ENCODE measurements at places on chromosomes 11 and 22.

DNA sequence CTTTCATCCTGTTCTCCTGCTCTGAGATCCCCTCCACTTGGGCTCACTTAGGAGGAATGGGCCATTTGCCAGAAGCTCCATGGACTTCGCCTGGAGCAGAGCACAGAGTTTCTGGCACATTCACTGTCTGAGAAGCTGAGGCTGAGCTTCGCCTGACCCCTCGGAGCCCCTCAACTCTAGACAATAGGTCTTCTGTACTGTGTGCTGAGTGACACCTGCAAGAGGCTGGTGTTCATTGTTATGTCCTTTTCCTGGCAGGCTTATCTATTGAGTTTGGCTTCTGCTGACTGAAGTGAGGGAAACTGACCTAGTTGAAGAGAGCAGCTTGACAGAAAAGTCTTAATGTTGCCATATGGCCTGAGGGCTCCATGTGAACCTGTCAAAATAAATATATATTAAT lies 124.3 kb downstream of the EHF start:
- no peak overlapping the region for H3K27ac ChIP-seq
- no peaks in the 10 kb centered on the region for H3K27me3 ChIP-seq
- no peaks in the 10 kb centered on the region for H3K4me1 ChIP-seq
- no peak overlapping the region for H3K4me3 ChIP-seq

- H3K4me3 ChIP-seq, result no peak overlapping the region
- no peaks in the 10 kb centered on the region for H3K27me3 ChIP-seq
- no peak overlapping the region for H3K27ac ChIP-seq
- no peak for DNase-seq
- no peaks in the 10 kb centered on the region for H3K4me1 ChIP-seq
Measured at GRCh38 chr11:70761908-70762337, 363.6 kb downstream of the CTTN start.

DNA sequence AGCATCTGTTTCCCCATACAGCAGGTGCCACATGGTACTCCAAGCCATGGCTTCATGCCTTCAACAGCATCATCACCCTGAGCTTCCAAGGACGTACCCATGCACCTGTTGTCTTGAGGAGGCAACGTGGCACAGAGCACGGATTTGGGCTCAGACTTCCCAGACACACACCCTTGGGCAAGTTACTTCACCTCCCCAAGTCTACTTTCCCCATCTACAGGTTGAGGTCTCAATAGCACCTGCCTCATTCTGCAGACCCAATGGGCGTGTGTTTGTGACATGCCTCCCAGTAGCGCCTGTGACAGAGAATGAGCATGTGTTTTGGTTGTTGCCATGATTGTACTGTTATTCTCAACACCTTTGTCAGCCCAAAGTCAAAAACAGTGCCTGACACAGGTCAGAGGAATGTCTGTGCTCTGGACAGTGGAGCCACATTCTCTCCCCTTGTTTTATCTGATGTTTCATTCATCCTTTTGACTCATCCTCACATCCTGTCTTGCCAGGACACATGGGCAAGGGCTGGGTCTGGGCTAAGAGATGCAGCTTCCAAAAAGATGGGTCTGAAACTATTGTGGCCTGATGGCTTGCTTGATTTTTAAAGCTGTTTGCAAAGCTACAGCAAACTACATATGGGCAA lies 53.4 kb upstream of the CCND1 start:
- H3K4me1 ChIP-seq, result no peaks in the 10 kb centered on the region
- DNase-seq, result no peak
- H3K4me3 ChIP-seq, result no peak overlapping the region

DNA sequence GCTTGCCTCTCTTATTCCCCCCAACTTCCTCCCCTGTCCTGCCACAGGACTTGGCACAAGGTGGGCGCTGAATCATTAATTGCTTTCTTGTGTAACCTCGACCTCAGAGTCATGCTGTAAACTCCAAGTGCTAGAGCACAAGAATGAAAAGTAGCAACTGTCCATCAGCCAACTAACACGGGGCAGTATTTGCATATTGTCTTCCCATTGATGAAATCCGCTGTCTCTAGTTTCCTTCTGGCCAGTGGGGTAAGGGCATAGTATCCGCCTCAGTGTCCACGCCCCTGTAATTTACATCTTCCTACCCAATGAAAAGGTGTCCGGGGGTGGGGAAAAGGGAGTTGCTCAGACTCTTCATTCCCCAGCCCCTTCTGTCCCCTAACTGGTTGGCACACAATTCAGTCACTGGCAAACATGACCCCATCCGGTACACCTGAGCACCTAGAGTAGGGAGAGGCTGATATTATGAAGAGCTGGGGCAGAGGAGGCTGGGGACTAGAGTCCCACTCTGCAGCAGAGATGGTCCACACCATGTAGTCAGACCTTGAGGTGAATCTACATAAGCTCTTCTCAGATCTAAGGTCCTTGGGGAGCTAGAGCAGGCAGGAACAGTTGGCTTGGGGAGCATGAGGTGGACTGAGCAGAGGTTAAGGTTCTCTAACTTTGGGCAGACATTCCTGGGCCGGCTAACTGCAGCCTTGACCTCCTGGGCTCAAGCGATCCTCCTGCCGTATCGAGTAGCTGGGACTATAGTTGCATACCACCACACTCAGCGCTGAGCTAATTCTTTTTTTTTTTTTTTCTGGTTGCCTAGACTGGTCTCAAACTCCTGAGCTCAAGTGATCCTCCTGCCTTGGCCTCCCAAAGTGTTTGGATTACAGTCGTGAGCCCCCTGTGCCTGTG lies 6.8 kb upstream of the GGA1 start:
- H3K27me3 ChIP-seq, result no peaks in the 10 kb centered on the region
- no peak overlapping the region for H3K27ac ChIP-seq
- H3K4me1 ChIP-seq, result peaks cover 30% of the 10 kb centered on the region

- no peaks in the 10 kb centered on the region for H3K4me1 ChIP-seq
- no peak overlapping the region for H3K27ac ChIP-seq
- no peaks in the 10 kb centered on the region for H3K27me3 ChIP-seq
- DNase-seq, result no peak
- no peaks in the 10 kb centered on the region for H3K36me3 ChIP-seq
- H3K4me3 ChIP-seq, result no peak overlapping the region
Measured at GRCh38 chr11:8196749-8197148, 27.9 kb upstream of the RIC3 start.

- H3K27ac ChIP-seq, result no peak overlapping the region
- peaks cover 4% of the 10 kb centered on the region for H3K4me1 ChIP-seq
- DNase-seq, result no peak
- H3K4me3 ChIP-seq, result no peak overlapping the region
Measured at GRCh38 chr11:44112091-44112821, 16.8 kb downstream of the EXT2 start.

DNA sequence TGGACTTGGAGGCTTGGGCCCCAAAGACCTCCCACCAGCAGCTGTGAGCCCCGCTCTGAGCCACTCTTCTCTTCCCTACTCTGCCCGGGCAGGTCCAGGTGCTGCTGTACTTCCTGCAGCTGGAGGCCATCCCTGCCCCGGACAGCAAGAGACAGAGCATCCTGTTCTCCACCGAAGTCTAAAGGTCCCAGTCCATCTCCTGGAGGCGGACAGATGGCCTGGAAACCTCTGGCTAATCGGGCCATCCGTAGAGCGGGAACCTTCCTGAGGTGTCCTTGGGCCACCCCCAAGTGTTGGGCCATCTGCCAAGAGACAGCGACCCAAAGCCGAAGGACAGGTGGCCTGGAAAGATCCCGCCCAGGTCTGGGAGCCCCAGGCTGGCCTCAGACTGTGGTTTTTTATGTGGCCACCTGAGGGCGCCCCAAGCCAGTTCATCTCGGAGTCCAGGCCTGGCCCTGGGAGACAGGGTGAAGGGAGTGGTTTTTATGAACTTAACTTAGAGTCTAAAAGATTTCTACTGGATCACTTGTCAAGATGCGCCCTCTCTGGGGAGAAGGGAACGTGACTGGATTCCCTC lies 135.1 kb downstream of the BCR start:
- DNase-seq, result peak; percentile 43
- H3K27ac ChIP-seq, result no peak overlapping the region
- H3K36me3 ChIP-seq, result no peaks in the 10 kb centered on the region
- H3K27me3 ChIP-seq, result no peaks in the 10 kb centered on the region
- H3K4me3 ChIP-seq, result no peak overlapping the region
- no peaks in the 10 kb centered on the region for H3K4me1 ChIP-seq

- H3K27ac ChIP-seq, result no peak overlapping the region
- no peak for DNase-seq
- no peaks in the 10 kb centered on the region for H3K36me3 ChIP-seq
- no peaks in the 10 kb centered on the region for H3K4me1 ChIP-seq
Measured at GRCh38 chr11:91295591-91295990, 929.0 kb upstream of the FAT3 start.

DNA sequence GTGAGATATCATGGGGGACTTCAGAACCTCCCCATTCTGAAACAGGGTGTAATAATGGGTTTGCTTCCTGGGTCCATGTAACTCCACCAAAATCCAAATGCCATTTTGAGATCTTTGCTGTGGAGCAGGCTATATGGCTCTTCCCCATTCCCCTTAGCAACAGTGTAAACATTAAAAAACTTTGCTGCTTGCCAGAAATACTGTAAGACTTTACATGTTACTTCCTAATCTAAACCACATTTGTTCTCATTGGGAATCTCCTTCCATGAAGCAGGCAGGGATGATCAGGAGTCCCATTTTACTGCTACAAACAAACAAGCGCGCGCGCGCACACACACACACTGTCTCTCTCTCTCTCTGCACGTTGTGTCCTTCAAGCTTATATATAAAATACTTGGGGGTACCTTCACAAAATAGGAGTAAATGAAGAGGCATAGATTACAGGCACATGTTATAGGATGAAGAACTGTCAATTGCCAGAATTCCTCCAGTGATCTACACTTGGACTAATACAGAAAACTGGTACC lies 86.5 kb downstream of the ANO3 start:
- DNase-seq, result no peak
- no peak overlapping the region for H3K27ac ChIP-seq
- no peaks in the 10 kb centered on the region for H3K27me3 ChIP-seq
- H3K36me3 ChIP-seq, result no peaks in the 10 kb centered on the region
- H3K4me3 ChIP-seq, result no peak overlapping the region

GRCh38 chr11:16985297-16985696 lies 28.9 kb downstream of the PLEKHA7 start:
- no peaks in the 10 kb centered on the region for H3K36me3 ChIP-seq
- no peak overlapping the region for H3K27ac ChIP-seq
- DNase-seq, result no peak
- no peak overlapping the region for H3K4me3 ChIP-seq

GRCh38 chr22:30033137-30033536 lies 47.1 kb upstream of the HORMAD2 start:
- no peak overlapping the region for H3K27ac ChIP-seq
- no peaks in the 10 kb centered on the region for H3K36me3 ChIP-seq

- H3K27ac ChIP-seq, result no peak overlapping the region
- H3K4me3 ChIP-seq, result no peak overlapping the region
- no peaks in the 10 kb centered on the region for H3K4me1 ChIP-seq
- H3K27me3 ChIP-seq, result no peaks in the 10 kb centered on the region
Measured at GRCh38 chr22:44014241-44014640, 9.9 kb upstream of the PARVB start.

DNA sequence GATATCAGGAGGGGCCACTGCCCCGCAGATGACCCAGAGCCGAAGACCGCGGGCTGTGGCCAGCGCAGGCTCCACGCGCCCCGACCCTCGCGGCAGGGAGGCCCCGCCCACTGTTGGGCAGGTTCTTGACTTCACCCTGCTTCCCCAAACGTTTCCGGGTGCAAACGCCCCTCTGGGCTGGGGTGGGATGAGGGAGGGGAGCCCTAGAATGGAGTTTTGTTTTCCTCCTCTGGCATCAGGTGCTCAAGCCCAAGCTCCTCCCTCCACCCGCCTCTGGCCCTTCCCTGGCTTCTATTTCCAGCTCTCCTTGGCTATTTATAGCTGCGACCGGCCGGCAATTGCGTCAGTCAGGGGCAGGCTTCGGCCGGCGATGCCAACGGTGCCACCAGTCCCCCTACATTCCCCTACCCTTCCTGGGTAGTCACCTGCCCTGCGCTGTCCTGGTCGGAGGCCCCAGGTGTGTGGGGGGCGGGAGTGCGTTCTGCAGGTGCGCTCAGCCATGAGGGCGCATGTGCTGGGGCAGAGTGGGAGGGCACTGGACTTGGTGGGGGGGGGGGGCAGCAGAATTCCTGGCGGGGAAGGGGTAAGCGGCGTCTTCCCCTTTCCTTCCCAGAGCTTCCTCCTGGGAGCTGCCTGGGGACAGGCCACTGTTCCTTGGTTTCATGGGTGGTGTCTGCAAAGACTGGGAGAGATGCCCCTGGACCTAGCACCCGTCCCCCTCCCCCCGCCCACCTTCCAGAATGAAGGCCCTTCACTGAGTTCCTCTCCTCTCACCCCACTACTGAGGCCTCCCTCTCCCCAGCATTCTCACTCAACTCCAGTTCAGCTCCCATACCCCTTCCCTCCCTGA lies 23.6 kb downstream of the DUSP8 start:
- no peak overlapping the region for H3K4me3 ChIP-seq
- H3K36me3 ChIP-seq, result no peaks in the 10 kb centered on the region
- no peak overlapping the region for H3K27ac ChIP-seq
- DNase-seq, result no peak
- H3K4me1 ChIP-seq, result peaks cover 14% of the 10 kb centered on the region

- no peak overlapping the region for H3K27ac ChIP-seq
- H3K27me3 ChIP-seq, result no peaks in the 10 kb centered on the region
- no peak overlapping the region for H3K4me3 ChIP-seq
- DNase-seq, result no peak
- no peaks in the 10 kb centered on the region for H3K36me3 ChIP-seq
- peaks cover 59% of the 10 kb centered on the region for H3K4me1 ChIP-seq
Measured at GRCh38 chr11:34056672-34057071, 5.1 kb downstream of the CAPRIN1 start.

- no peaks in the 10 kb centered on the region for H3K27me3 ChIP-seq
- H3K36me3 ChIP-seq, result no peaks in the 10 kb centered on the region
- DNase-seq, result no peak
- no peak overlapping the region for H3K27ac ChIP-seq
Measured at GRCh38 chr11:13222285-13222684, 55.3 kb upstream of the BMAL1 start.

GRCh38 chr11:79472819-79473529 lies 32.1 kb upstream of the TENM4 start:
- H3K4me3 ChIP-seq, result no peak overlapping the region
- DNase-seq, result no peak
- no peaks in the 10 kb centered on the region for H3K36me3 ChIP-seq
- H3K27me3 ChIP-seq, result no peaks in the 10 kb centered on the region
- no peaks in the 10 kb centered on the region for H3K4me1 ChIP-seq

DNA sequence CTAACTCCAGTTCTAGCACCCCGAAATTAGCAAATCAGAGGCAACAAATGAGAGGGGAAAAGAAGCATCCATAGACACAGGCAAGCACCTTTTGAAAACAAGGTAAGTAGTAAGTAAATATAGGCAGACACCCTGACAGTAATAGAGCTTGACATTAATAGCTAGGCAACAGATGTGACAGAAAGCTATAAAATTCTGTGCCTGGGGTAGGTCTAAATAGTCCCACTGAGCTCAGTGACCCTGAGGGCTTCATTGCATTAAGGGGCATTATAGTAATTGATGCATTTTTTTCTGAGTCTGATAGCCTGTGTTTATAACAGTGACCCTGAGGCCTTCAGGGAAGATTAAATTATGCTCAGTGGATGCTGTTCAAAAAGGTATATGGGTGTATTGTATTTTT lies 197.1 kb downstream of the HIPK3 start:
- DNase-seq, result no peak
- H3K27ac ChIP-seq, result no peak overlapping the region
- H3K36me3 ChIP-seq, result no peaks in the 10 kb centered on the region

- no peaks in the 10 kb centered on the region for H3K36me3 ChIP-seq
- no peak overlapping the region for H3K4me3 ChIP-seq
- H3K4me1 ChIP-seq, result no peaks in the 10 kb centered on the region
Measured at GRCh38 chr11:69401715-69402114, 79.7 kb upstream of the LINC01488 start.

Measured in CD8-positive, alpha-beta memory T cell (primary cell).